ENCODE measurements at places on chromosomes 7 and 10.
A peak's percentile ranks its signal among the peaks of the same experiment; 100 is the strongest.

DNA sequence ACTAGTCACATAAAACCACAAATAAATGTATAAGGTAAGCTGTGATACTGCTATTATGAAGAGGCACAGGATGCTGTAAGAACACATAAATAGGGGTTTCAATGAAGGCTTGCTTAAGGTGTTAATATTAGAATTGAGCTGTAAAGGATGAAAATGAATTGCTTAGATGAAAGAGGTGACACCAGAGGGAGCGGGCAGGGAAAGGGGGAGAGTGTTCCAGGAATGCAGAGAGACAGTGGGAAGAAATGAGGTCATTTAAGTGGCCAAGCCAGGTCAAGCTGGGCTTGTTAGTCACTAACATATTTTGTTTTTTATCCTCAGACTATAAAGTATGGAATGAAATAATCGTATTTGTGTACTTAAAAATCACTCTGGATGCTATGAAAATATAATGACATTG lies 193.5 kb downstream of the NRG3 start:
- DNase-seq: no peak

DNA sequence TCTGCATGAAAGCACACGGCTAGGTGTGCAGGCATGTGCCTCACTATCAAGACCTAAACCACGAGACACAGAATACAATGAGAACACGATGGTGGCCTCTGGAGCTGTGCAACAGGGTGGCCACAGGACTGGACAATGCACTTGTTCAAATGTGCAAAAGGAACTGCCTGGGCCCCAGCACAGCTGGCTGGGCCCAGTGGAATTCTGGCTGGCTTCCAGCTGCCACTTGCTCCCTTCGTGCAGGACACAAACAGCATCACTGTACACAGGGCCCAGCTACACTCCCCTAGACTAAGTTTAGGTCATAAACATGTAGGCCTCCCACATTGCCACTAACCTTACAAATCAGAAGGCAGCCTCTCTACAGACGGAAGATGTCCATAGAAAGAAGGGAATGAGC lies 23.4 kb downstream of the DOCK4 start:
- peak; percentile 42 for DNase-seq

DNA sequence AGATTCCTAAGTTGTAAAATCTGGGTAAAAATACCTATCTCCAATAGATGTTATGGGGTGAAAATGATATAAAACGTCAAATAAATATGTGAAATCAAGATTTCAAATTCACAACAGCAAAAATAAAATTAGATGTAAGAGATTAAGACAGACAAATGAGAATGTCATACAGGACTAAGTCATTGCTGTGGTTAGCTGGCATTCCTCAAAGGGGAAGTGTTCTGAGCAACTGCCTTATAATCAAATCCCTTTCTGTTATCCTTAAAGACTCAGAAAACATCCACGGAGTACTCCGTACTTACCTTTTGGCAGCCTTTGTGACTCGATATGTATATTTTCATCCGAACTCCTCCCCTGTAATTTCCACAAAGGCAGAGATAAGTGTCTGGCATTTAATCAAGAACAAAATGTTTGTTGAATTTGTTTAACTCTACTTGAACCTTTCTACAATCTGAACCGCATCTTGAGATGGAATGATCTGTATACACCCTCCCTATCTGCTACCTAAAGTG lies 559.6 kb downstream of the GATA3 start:
- DNase-seq: no peak

GRCh38 chr10:67171970-67172369 lies 246.1 kb downstream of the LRRTM3 start:
- DNase-seq: no peak

- DNase-seq: no peak
These were observed 23.7 kb downstream of the ATAD1 start for GRCh38 chr10:87794285-87794684.

DNA sequence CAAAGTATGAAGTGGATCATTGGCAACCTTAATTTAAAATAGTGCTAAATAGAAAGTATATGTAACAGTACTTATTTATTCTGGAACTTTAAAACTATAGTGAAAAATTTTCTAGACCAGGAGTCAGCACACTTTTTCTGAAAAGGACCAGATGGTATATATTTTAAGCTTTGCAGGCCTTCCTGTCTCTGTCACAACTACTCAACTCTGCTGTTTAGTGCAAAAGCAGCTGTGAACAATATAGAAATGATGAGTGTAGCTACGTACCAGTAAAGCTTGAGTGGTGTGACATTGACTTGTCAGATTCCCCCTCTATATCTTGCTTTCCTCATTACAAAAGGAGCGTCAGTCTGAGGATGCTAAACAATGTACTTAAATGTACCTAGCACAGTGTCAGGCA lies 88.1 kb upstream of the IGFBP3 start:
- DNase-seq: no peak

GRCh38 chr10:87036623-87037022 lies 16.5 kb downstream of the FAM25A start:
- no peak for DNase-seq

DNA sequence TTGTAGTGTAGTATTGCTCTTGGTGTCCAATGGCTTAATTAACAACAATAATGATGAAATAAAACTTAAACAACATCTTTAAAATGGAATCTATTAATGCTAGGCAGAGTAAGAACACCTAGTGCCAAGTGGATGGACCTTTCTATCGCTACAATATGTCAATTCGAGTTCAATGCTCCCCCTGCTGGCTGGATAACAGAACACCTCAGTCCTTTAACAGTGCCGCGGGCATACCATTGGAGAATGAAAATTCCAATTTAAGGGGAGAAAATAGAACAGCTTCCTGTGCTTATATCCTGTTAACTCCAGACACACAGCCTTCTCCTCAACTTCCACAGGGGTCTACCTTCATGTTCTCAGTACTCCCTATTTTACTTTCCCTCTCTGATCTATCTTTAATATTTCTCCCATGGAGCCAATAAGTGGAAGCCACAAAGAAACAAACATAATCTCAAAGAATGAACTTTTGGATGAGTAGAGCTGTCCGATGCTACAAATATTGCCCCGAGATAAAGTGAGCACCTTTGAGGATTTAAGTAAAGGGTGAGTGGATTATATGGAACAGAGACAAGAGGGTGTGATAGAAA lies 41.4 kb downstream of the COL1A2 start:
- peak; percentile 85 for DNase-seq

- DNase-seq: no peak
These were observed 140.8 kb downstream of the SFMBT2 start for GRCh38 chr10:7269988-7270387.

DNA sequence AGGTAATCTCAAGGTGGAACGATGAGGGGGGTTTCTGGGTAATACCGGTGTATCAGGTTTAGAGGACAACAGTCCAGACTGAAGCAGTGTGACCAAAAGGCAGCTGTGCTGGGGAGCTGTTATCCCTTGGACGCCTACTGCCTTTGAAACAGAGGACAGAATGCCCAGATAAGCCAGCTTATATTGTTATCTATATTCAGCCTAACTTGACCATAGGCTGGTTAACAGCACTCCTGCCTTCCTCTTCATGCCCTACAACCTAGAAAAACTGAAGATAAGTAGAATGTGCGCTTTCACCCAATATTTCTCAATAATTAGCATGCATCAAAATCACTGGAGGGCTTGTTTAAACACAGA lies 44.9 kb downstream of the IL6 start:
- DNase-seq: no peak

- no peak for DNase-seq
These were observed 139.4 kb upstream of the AGR3 start for GRCh38 chr7:17021205-17021604.
